ENCODE measurements at places on chromosomes 13 and 19.

DNA sequence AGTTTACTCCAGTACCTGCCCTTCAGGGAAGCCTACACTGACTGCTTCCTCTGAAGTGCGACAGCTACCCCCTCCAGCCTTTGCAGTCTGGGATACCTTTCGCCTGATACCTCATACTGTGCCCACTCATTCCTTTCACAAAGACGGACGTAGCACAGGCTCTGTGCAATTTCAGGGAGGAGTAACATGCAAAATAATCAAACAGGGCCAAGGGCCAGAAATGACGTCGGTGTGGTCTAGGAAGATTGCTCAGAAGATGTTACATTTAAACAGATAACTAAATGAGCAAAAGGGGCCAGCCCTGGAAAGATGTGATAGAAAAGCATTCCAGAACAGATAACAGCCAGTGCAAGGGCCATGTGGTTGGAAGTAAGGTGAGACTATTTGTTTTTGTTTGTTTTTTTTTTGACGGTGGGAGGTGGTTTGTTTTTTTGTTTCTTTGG is 6.6 kb upstream of the DDX39A start:
- no peak for DNase-seq

DNA sequence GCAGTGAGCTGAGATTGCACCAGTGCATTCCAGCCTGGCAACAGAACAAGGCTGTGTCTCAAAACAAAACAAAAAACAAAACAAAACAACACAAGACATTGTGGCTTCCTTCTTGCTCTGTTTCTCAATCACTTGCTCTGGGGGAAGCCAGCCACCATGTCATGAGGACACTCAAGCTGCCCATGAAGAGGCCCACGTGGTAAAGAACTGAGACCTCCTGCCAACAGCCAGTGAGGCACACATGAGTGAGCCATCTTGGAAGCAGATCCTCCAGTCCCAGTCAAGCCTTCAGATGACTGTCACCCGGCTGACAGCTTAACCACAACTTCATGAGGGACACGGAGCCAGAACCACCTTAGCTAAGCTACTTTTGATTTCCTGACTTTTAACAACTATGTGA is 25.2 kb downstream of the CPT1C start:
- DNase-seq = no peak

DNA sequence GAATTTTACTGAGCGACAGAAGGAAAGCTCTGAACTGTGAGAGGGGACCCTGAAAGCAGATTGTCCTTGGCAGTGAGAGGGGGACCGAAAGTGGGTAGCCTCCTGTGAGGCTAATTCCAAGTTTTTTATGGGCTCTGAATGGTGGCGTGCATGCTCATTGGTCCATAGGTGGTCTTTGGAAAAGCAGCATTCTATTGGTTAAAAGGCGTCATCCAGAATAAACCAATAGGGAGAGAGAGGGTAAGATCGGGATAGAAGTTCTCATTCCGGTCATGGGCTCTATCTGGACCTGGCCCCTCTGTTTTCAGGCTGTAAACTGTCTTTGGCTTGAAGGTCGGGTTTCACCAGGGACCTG is 539.8 kb upstream of the PCDH9 start:
- DNase-seq = no peak

DNA sequence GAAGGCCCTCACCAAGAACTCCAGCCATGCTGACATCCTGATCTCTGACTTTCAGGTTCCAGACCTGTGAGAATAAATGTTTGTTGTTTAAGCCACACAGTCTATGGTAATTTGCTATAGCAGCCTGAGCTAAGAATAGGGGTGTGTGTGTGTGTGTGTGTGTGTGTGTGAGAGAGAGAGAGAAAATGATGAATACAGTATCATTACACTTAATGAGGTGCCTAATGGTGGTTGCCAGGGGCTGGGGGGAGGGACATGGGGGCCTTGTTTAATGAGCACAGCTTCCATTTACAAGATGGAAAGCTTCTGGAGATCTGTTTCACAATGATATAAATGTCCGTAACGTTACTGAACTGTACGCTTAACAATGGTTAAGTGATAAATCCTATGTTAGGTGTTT is 53.8 kb upstream of the LATS2 start:
- no peak for DNase-seq

GRCh38 chr13:85586422-85586831 is 212.8 kb downstream of the SLITRK6 start:
- no peak for DNase-seq

- DNase-seq = no peak
These were observed 3.0 kb downstream of the TTYH1 start for GRCh38 chr19:54418030-54418929.

- DNase-seq = no peak
These were observed 272.5 kb downstream of the ENOX1 start for GRCh38 chr13:43514311-43514710.

GRCh38 chr13:30156270-30156669 is 151.1 kb downstream of the KATNAL1 start:
- no peak for DNase-seq

GRCh38 chr13:49596221-49596620 is 10.9 kb upstream of the RCBTB1 start:
- DNase-seq = no peak

DNA sequence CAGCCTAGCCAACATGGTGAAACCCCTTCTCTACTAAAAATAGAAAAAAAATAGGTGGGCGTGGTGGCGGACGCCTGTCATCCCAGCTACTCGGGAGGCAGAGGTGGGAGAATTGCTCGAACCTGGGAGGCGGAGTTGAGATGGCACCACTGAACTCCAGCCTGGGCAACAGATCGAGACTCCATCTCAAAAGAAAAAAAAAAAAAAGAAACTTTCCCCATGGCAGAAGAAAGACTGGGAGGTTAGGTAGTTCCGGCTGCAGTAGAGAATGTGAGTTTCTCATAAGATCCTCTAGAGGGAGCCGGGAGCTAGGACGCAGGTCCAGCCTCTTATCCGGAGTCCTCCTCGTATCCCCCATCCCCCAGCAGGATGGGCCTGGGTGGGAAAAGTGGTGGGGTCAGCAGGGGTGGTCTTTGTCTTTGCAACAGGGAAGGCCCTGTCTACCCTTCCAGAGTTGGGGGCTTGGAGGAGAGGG is 13.2 kb upstream of the CREB3L3 start:
- DNase-seq = peak; percentile 11

- no peak for DNase-seq
These were observed 349.7 kb downstream of the LIG4 start for GRCh38 chr13:107865643-107866031.

GRCh38 chr13:110651726-110652230 is 36.4 kb downstream of the NAXD start:
- no peak for DNase-seq

- peak; percentile 99 for DNase-seq
These were observed at the start of the genes NFKBIB and SIRT2 for GRCh38 chr19:38899447-38900201. Gene NFKBIB, plus strand, starts transcription at chr19:38899969. Its CDS starts 64 bp downstream, at chr19:38900033. Gene SIRT2, minus strand, starts transcription at chr19:38899618. Its CDS starts 97 bp downstream, at chr19:38899521.

DNA sequence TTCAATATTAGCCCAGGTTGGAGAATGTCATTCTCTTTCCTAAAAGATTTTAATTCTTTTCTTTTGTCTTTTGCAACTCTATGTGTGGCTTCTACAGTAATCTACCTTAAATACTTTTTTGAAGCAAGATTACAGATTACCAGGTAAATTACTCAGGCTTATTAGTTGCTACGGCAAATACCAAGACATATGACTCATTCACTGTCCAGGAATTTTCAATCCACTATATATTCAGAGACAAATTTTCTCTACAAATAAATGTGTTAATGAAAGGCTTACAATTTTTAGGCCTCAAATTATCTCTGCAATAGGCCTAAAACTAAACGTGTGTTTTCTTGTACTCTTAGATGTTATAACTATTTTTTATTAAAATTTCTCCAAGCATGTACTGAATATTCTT is 631.3 kb downstream of the DIAPH3 start:
- DNase-seq = no peak

DNA sequence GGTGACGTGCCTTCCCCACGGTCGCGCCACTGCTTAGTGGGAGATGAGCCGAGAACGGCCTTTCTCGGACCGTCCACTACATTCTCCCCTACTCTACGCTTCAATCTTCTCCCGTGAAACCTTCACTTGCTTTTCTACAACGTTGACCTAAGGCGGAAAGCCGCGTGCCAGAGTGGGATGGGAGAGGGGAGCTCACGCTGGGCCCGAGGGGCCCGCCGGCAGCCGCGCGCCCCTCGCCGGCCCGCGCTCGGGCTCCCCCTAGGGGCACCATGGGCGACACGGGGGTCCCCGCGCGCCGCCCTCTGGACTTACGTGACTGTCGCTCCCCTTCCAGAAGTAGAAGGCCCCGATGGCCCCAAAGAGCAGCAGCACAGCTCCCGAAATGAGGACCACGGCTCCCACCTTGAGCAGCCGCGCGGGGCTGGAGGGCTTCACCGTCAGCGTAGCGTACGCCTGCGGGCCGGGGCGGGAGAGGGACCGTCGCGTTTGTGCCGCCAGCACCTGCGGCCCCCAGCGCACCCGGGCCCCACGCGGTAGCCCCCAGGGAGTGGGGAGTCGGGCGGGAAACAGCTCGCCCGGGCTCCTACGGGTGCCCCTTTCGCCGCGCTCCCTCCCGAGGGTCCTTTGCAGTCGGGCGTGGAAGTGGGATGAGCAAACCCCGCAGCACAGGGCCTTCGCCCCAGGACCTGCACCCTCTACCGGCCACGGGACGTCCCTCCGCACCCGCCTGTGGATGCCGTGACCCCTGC is 727 bp downstream of the CNMD start:
- no peak for DNase-seq

GRCh38 chr19:39406656-39407409 is at the start of gene ZFP36:
Gene ZFP36, plus strand, starts transcription at chr19:39406847. Its CDS starts 58 bp downstream, at chr19:39406905.
- peak; percentile 84 for DNase-seq

DNA sequence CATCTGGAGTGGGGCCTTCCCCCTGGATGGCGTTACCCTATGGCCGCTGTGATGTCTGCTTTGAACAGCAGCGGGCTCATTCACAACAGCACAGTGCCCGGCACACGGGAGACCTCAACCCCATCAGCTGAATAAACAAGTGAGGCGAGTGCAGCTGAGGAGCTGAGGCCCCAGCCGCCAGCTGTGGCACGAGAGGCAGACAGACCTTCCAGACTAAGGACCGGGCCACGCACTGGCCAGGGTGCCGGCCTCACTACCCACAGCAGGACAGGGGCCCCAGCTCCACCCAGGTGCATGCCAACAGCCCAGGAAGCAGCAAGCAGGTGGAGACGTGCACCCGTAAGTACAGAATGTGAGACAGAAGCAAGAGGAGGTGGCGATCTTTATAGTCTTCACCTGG is 39.6 kb downstream of the STK24 start:
- DNase-seq = no peak

DNA sequence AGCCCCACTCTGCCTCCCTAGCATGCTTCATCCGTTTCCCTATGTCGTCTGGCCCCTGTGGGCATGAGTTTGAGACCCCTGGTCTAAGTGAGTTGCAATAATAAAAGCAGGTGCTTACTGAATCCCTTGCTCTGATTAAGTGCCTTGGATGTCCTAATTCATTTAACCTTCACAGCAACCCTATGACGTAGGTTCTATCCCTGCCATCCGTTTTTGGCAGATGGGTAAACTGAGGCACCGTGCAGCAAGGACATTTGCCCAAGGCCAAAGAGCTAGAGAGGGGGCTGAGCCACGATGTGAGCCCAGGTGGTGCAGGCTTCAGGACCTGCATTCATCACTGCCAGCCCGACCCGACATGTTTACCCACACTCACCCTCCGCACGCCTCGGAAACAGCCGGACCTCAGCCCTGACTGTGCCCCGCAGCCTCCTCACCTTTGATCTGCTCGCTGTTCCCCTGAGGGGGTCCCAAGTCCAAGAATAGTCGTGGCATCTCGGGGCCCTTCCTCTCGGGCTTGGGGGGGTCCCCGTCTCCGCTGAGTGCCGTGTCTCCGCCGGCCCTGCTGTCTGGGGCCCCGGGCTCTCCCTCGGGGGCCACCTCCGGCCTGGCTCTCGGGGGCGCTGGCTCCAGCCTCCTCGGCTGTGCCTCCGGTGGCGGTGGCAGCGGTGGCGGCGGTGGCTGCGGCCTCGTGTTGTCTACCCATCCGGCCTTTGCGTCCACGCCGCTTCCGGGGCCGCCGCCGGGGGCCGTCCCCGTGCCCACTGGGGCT is 14.5 kb downstream of the LMTK3 start:
- DNase-seq = no peak

- no peak for DNase-seq
These were observed 74.3 kb upstream of the FAM216B start for GRCh38 chr13:42707048-42707447.

DNA sequence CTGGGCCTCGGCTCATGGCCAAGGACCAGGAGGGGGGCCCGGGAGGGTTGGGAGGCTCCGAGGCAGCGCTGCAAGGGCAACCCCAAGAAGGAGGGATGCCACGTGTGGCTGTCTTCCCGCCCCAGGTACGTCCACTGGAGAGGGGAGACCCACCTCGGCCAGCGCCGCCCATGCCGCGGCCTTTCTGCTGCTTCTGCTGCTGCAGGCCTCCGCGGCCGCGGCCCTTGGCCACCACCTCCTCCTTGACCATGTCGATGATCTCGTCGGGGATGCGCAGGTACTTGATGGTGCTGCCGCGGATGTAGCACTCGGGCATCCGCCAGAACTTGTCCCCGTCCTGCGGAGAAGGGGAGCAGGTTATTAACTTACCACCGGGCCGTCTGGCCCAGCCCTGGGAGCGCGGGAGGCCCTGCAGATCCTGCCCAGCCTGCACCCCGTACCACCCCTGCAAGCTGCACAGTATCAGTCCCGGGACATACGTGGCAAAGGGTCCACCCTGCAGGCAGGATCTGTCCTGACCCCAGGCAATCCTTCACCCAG is 13.3 kb downstream of the LSM4 start:
- DNase-seq = no peak

DNA sequence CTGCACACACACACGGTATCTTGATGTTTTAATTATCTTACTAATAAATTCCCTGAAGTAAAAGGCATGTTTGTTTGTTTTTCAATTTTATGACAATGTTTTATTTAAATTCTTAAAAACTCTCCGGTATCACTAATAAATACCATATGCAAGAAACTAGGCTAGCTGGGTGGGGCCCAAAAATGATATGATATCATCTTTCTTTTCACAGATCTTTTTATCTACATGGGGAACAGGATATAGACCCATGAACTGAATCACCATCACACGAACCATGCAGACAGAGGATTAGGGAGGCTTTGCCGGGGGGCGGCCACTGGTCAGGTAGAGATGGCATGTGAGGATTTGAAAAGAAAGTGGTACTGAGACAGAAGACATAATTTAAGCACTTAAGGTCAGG is 266.4 kb downstream of the ENOX1 start:
- DNase-seq = no peak

DNA sequence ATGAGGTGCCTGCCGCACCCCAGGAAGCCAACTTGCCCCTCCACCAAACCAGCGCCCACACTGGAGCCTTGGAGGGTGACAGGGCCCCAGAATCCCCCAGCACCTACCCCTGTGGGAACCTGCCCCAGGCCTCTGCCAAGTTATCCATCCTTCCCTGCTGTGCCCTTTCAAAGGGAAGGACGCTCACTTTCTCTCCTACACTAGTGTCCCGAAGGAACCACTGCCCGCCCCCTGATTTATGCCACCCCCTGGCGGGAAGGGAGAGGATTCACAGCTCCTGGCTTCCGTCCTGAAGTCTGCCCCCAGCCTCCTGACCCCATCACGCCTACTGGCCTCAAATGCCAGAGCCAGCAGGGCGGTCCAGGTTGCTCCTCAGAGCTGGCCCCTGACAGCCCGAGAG is 1.4 kb downstream of the EVI5L start:
- no peak for DNase-seq
